ENCODE measurements at places on chromosomes 4 and X.

DNA sequence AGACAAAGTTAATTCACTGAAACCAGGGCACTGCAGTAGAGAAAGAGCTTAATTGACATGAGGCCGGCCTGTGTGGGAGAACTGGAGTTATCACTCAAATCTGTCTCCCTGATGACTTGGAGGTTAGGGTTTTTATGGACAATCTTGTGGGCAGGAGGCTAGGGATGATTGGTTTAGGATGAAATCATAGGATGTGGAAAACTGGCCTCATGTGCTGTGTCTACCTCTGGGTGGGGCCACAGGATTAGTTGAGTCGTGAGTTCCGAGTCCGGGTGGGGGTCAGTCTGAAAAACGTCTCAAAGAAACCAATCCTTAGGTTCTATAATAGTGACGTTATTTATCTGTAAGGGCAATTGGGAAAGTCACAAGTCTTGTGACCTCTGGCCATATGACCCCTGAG is 68.1 kb downstream of the UCHL1 start:
- H3K4me3 ChIP-seq: no peak overlapping the region
- no peaks in the 10 kb centered on the region for H3K36me3 ChIP-seq
- H3K27me3 ChIP-seq: no peaks in the 10 kb centered on the region
- no peaks in the 10 kb centered on the region for H3K4me1 ChIP-seq

DNA sequence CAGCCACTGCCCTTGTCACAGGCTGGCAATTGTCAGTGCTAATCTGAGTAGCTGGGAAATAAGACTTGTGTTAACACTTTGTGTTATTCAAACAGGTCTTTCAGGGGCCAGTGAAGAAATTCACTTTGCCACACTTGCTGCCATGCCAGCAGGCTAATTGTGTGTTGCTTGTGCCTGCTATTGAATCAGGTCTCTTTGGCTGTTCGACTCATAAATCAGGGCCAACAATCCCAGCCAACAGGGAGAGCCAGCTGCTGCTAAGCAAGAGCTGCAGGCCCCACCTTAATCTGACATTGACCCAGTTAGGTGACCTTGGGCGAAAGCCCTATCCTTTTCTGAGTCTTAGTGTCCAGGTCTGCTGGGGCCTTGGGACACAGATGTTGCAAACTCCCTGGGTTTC is 28.1 kb upstream of the MAMLD1 start:
- peaks cover 11% of the 10 kb centered on the region for H3K4me1 ChIP-seq
- H3K4me3 ChIP-seq: no peak overlapping the region
- DNase-seq: no peak

GRCh38 chrX:1202251-1202650 is 10.2 kb downstream of the CRLF2 start:
- H3K4me3 ChIP-seq: no peak overlapping the region
- no peaks in the 10 kb centered on the region for H3K36me3 ChIP-seq
- no peak overlapping the region for H3K27ac ChIP-seq
- no peaks in the 10 kb centered on the region for H3K27me3 ChIP-seq
- H3K4me1 ChIP-seq: peaks cover 14% of the 10 kb centered on the region

DNA sequence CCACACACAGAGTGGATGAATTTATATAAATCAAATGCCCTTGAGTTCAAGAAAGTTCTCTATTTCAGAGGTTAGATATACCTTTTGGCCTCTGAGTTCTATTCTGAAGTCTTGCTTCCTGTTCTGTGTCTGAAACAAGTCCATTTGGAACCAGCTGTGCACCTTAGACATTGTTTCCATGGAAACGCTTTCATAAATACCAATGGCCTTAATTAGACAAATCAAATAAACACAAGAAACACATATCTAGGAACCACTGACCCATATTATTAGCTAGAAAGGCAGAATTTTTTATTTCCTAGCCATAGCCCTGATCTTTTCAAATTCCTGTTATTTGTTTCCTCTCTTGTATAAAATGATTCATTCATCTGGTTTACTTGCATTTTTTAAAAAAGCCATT is 8.4 kb upstream of the C4orf54 start:
- no peaks in the 10 kb centered on the region for H3K36me3 ChIP-seq
- no peaks in the 10 kb centered on the region for H3K4me1 ChIP-seq
- H3K27me3 ChIP-seq: peaks cover 4% of the 10 kb centered on the region
- H3K27ac ChIP-seq: no peak overlapping the region
- no peak for DNase-seq
- H3K4me3 ChIP-seq: no peak overlapping the region

GRCh38 chr4:106529348-106530023 is 160.9 kb upstream of the GIMD1 start:
- no peak overlapping the region for H3K4me3 ChIP-seq
- no peaks in the 10 kb centered on the region for H3K27me3 ChIP-seq
- no peak for DNase-seq
- no peak overlapping the region for H3K27ac ChIP-seq

- no peak overlapping the region for H3K27ac ChIP-seq
- H3K27me3 ChIP-seq: no peaks in the 10 kb centered on the region
- no peaks in the 10 kb centered on the region for H3K4me1 ChIP-seq
- no peak overlapping the region for H3K4me3 ChIP-seq
- no peaks in the 10 kb centered on the region for H3K36me3 ChIP-seq
Observed at GRCh38 chrX:115363372-115363771, 73.9 kb downstream of the LUZP4 start.

GRCh38 chr4:184750926-184751584 is 17.2 kb upstream of the CENPU start:
- H3K4me1 ChIP-seq: peaks cover 14% of the 10 kb centered on the region
- H3K4me3 ChIP-seq: no peak overlapping the region
- peaks cover 7% of the 10 kb centered on the region for H3K36me3 ChIP-seq
- DNase-seq: no peak

- peaks cover 7% of the 10 kb centered on the region for H3K36me3 ChIP-seq
- H3K4me1 ChIP-seq: no peaks in the 10 kb centered on the region
- no peaks in the 10 kb centered on the region for H3K27me3 ChIP-seq
- DNase-seq: no peak
Observed at GRCh38 chrX:130418740-130419139, 17.0 kb downstream of the RBMX2 start.

GRCh38 chrX:51608126-51608525 is 10.6 kb downstream of the CENPVL3 start:
- H3K4me1 ChIP-seq: no peaks in the 10 kb centered on the region
- no peak overlapping the region for H3K27ac ChIP-seq
- no peak overlapping the region for H3K4me3 ChIP-seq
- H3K36me3 ChIP-seq: no peaks in the 10 kb centered on the region
- no peaks in the 10 kb centered on the region for H3K27me3 ChIP-seq

- no peaks in the 10 kb centered on the region for H3K36me3 ChIP-seq
- no peaks in the 10 kb centered on the region for H3K4me1 ChIP-seq
- H3K27ac ChIP-seq: no peak overlapping the region
- peak; percentile 11 for DNase-seq
Observed at GRCh38 chr4:7429601-7430078, 5.1 kb downstream of the PSAPL1 start.

GRCh38 chrX:16666541-16666940 is 16.6 kb downstream of the S100G start:
- H3K4me1 ChIP-seq: peaks cover 2% of the 10 kb centered on the region
- H3K27ac ChIP-seq: no peak overlapping the region
- peaks cover 2% of the 10 kb centered on the region for H3K36me3 ChIP-seq
- no peaks in the 10 kb centered on the region for H3K27me3 ChIP-seq
- DNase-seq: no peak

DNA sequence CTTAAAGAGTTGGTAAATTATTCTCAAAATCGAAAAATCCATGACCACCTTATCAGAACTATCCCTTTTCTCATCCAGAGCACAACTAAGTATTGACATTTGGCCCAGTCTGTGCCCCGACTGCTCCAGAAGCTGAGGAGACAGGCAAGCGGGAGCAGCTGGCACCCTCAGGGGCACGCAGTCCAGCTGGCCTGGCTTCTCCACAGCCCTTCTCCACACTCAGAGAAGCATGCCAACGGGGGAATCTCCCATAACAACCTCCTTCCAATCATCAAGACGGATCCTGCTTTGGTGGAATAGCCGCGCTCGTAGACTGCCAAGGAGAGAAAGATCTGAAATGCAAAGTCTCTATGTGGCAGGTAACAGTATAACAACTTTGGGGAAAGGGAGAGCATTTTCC is 85.4 kb downstream of the AFAP1 start:
- H3K27me3 ChIP-seq: no peaks in the 10 kb centered on the region
- peak overlapping the region; percentile 40 for H3K4me3 ChIP-seq
- no peak for DNase-seq
- peaks cover 93% of the 10 kb centered on the region for H3K4me1 ChIP-seq
- peaks cover 49% of the 10 kb centered on the region for H3K36me3 ChIP-seq

GRCh38 chr4:62622089-62622488 is 1422.0 kb downstream of the ADGRL3 start:
- no peak overlapping the region for H3K4me3 ChIP-seq
- no peaks in the 10 kb centered on the region for H3K36me3 ChIP-seq
- no peak overlapping the region for H3K27ac ChIP-seq
- no peaks in the 10 kb centered on the region for H3K27me3 ChIP-seq
- no peak for DNase-seq
- H3K4me1 ChIP-seq: no peaks in the 10 kb centered on the region

DNA sequence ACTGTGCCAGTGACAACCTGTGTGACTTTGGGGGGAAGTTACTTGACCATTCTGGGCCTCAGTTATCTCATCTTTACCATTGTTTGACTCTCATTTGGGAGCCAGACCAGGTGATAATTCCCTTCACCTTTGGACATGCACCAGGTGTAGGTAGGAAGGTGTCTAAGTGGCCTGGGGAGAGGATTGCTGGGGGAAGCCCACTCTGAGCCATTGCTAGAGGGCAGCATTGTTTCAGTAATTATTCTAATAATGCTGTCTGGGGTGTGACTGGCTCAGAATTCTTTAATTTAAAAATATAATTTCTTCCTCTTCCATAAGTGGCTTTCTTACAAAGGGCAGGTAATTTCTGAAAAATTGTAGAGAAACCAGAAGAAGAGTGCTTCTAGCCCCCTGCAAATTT is 104.3 kb downstream of the RTL9 start:
- H3K27me3 ChIP-seq: peaks cover 6% of the 10 kb centered on the region
- no peaks in the 10 kb centered on the region for H3K4me1 ChIP-seq
- H3K27ac ChIP-seq: no peak overlapping the region
- H3K36me3 ChIP-seq: no peaks in the 10 kb centered on the region

DNA sequence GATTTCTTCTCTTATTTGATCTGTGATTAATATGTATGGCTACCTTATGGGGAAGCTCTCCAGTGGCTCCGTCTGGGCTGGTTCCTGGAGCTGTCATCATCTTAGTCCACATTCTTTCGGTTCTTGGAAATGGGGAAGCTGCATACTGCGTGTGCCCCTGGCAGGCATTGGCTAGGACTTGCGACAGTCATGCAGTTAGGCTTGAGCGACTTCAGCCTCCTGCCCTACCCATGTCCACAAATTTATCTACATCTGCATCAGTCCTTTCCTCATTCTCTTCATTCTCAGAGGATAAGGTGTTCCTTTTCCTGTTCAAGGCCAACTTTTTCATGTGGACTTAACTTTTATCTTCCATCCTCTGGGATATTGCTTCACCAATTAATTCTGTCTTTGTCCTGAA is 214.2 kb downstream of the RELL1 start:
- no peak for DNase-seq
- no peak overlapping the region for H3K4me3 ChIP-seq
- peaks cover 16% of the 10 kb centered on the region for H3K27me3 ChIP-seq
- H3K27ac ChIP-seq: no peak overlapping the region
- no peaks in the 10 kb centered on the region for H3K4me1 ChIP-seq

- H3K4me1 ChIP-seq: peaks cover 14% of the 10 kb centered on the region
- peak overlapping the region; percentile 5 for H3K27ac ChIP-seq
- H3K27me3 ChIP-seq: no peaks in the 10 kb centered on the region
- DNase-seq: no peak
- H3K36me3 ChIP-seq: peaks cover 31% of the 10 kb centered on the region
Observed at GRCh38 chr4:86957215-86957614, 22.4 kb downstream of the AFF1 start.

DNA sequence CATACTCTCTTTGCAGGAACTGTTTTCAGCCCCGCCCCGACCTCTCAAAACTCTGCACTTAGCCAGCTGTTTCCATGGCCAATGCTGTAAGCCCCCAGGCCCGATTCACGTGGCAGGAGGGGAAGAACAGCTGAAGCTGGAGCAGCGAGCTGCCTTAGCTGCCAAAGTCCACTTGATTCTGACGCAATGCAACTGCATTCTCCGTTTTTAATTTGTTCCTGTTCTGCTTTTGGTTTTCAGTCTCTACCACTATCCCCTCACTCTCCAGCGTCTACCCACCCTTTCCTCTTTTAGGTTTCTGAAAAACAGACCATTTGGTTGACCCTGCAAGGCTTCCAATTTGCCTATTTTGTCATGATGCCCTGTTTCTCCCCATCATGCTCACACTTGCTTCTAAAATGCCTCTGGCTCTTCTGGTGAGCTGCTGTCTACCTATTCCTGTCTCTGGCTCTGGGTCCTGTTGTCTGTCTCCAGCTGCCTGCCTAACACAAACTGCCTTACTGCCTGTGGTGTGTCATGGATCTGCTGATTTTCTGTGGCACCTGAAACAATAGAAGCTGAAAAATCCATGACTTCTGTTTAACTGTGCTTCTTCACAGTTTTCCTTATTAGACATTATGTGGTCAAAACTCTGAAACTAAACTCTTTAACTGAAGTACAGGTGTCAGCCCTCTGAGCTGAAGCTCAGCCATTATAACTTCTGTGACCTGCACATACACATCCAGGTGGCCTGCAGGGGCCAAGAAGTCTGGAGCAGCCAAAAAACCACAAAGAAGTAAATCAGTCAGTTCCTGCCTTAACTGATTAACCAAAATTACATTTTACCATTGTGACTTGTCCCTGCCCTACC is 160.5 kb upstream of the AGTR2 start:
- H3K27ac ChIP-seq: no peak overlapping the region
- H3K36me3 ChIP-seq: no peaks in the 10 kb centered on the region
- H3K4me3 ChIP-seq: no peak overlapping the region

DNA sequence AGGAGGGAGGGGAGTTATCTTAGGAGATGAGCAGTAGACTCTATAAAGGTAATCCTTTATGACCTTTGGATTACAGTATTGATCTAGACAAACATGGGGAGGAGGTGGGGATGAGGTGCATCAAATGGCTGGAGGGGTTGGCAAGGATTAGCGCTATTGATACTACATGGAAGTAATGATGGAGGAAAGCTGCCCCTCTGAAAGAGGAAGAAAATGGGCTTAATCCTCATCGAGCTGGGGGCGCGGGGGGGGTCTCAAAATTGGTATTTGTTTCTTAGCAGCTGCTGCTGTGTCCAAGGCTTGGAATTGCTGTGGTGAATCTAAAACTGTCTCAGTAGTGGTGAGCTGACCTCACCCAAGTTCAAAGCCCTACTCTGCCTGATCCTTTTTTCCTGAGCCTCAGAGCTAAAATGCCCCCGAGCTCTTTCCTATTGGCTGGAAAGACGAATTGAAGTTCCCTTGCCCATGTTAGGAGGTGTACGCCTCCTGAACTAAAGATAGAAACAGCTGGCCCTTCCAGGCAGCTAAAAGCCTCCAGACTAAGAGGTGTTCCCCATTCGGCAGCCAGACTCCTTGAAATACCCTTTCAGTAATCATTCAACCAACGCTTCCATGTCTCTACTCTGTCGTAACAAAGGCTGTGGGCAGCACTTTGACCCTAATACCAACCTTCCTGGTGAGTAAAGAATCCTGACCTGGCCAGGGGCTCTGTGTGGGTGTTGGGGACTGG is at the start of gene ITGB1BP2:
TSS of gene ITGB1BP2 (plus strand) at position 556 of the 730 bp plus-strand sequence. CDS start at position 613, 57 bp downstream.
- H3K4me3 ChIP-seq: no peak within 1 kb of the TSS
- DNase-seq: no peak
- no peaks in the 10 kb centered on the region for H3K27me3 ChIP-seq
- H3K27ac ChIP-seq: peak within 1 kb of the TSS; percentile 65
- peaks cover 65% of the 10 kb centered on the region for H3K36me3 ChIP-seq
- H3K4me1 ChIP-seq: peaks cover 18% of the 10 kb centered on the region

Data from activated naive CD4-positive, alpha-beta T cell treated with anti-CD3 and anti-CD28 coated beads, Interleukin-2, amount 10 ng/mL, durations not matched to agents 7 days and 5 days (primary cell).